Stimulated activated CD8-positive, alpha-beta memory T cell treated with anti-CD3 and anti-CD28 coated beads, Interleukin-4, amount 100 ng/mL, for 4 hours (primary cell): ENCODE measurements at places on chromosomes 11 and 22.

- no peak for DNase-seq
Measured at GRCh38 chr11:64461081-64461480, 102.1 kb downstream of the RPS6KA4 start.

- DNase-seq: no peak
Measured at GRCh38 chr11:134647066-134647743, 235.2 kb upstream of the B3GAT1 start.

DNA sequence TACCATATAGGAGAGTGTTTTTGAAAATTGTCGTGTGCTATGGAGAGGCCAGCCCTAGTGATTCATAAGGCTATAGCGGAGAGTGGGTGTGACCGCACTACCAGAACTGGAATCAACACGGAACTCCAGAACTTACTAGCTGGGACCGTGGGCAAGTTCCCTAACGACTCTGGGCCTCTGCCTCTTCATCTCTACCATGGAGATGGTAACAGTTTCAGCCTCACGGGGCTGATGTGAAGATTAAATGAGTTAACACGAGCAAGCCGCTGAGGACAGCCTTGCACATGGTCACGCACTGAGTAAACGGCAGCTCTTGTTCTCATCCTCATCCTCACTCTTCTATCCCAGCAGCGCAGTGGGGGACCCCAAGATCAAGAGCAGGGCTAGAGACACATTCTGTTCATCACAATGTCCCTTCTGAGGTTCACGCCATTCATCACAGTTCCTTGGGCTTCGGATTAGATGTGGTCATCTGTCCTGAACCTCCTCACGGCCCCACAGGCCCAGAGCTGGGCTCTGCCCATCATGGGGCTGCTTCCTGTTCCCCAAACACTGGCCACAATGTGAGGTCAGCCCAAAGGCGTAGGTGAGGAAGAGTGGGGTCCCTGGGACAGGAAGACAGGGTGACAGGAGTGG, 47.2 kb upstream of the CD5 start:
- no peak for DNase-seq

GRCh38 chr11:32426819-32427615, 8.3 kb downstream of the WT1 start:
- DNase-seq: no peak

DNA sequence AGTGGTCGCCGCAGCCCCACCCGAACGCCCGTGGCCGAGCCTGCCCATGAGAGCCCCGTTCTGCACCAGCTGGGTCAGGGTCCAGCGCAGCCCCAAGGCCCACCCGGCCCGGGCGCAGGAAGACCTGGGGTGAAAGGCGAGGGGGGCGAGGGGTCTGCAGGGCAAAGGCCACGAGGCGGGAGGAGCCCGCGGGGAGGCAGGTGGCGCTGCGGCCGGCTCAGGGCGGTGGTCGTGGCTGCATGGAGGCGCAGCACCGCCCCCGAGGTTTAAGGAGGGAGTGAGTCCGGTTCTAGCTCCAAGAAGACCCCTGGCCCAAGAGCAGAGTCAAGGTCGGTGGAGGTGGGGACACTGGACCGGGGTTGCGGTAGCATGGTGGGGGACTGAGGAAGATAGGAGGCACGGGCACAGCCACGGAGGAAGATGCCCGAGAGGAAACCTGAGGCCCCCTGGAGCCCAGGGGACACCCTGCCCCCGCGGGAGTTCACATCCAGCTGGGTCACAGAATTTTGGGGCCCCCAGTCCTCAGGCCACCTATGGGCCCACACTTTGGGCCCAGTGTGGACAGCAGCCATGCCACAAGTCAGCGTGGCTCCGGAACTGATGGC, 514 bp upstream of the HDAC10 start:
- DNase-seq: no peak

DNA sequence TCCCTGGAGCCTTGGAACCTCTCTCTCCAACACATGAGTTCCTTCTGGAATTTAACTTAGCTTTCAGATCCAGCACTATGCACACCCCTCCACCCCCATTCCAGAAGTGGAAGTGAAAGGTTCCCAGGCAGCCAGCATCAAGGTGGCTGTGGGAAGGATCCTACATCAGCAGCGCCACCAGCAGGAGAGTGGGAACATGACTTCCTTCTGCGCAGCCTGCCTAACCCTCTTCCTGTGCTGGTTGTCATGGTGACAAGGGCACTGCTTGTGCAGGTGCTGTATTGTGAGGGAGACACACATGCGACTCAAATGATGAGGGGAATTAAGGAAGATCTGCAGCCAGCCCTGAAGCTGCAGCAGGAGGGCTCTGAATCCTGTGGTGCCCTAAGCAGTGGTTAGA, 904.5 kb upstream of the API5 start:
- no peak for DNase-seq

GRCh38 chr11:98107736-98108135, 913.0 kb upstream of the CNTN5 start:
- no peak for DNase-seq

DNA sequence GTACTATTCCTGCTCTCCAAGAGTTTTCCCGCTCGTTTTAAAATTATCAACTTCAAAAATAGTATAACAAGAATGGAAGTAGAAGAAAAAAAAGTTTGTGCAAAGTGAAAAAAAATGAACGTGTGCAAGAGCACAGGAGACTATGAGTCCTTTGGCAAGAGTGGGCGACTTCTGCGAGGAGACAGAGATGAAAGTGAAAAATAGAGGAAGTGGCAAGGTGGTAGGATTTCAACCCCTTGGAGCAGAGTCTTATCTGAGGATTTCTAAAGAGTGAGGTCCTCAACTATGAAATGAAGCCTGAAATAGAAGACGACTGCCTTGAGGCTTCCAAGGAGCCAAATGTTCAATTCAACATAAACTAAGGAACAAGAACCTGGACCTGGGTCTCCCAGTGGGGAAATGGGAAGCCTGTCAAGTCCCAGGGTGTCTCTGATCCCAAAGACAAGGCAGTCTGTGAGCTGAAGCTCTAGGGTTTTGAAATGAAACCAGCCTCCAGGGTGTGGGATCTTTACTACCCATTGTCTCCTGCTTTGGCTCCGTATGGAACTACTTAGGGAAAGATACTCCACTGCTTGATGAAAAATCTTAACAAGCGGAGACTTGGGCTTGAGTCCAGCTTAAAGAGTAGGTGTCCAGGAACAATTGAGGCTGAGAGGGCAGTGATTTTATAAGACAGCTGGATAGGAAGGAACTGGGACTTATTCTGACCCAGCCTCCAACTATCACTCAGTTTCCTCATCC, 4.8 kb downstream of the P4HA3 start:
- no peak for DNase-seq

DNA sequence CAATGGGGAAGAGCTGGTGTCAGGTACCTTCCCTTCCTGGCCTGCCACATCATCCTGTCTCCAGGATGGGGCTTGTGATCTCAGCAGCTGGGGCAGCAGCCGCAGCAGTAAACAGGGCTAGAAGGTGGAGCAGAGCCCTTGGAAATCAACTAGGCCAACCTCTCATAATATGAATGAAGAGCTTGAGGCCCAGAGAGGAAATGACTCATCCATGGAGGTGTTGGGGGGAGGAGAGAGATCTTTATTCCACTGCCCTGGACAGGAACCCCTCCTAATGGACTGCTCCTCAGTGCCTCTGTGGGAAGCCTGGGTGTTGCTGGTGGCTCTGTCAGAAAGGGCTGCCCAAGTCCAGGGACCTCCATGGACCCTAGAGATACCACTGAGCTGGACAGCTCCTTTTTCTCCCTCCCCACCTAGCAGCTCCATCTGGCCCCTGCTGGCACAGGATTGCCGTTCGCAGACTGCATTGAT, 111.8 kb downstream of the OSBP2 start:
- no peak for DNase-seq

DNA sequence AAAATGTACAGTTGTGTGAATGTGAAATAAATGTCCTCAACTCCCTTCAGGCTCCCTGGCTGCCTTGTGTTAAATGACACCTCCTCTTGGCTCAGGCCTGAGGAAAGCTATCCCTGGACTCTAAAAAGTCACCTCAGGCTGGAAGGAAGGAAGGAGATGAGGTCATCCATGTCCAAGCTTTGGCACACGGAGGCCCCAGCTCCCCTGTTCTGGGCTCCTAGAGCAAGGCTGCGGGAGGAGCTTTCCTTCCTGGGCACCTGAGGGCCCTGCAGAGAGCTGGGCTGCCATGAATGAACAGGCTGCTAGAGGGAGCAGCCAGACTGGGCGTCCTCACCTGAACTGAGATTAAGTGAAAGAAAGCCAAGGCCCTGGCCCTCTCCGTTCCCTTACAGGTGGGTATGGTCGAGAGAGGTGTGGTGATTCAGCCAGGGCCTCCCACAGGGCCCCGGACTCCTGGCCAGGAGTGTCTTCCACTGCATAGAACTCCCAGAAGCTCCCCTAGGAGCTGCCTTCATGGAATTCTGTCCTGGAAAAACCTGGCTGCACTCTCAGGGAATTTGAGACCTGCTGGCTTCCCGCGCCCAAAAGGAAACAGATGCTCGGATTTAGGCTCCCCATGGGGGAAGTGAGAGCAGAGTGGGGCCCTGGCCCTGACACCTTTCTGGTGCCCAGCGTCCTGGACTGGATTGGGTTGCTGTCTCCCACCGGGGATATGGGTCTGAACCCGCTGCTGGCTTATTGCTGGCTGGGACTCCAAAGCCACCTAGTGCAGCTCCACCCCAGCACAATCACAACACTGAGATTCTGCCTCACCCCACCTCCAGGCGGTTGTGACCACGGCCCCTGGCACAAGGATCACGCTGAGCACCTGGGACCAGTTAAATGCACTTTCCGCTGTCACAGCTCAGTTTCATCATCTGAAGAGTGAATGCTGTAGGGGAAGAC, 22.2 kb downstream of the MYBPC3 start:
- DNase-seq: no peak

DNA sequence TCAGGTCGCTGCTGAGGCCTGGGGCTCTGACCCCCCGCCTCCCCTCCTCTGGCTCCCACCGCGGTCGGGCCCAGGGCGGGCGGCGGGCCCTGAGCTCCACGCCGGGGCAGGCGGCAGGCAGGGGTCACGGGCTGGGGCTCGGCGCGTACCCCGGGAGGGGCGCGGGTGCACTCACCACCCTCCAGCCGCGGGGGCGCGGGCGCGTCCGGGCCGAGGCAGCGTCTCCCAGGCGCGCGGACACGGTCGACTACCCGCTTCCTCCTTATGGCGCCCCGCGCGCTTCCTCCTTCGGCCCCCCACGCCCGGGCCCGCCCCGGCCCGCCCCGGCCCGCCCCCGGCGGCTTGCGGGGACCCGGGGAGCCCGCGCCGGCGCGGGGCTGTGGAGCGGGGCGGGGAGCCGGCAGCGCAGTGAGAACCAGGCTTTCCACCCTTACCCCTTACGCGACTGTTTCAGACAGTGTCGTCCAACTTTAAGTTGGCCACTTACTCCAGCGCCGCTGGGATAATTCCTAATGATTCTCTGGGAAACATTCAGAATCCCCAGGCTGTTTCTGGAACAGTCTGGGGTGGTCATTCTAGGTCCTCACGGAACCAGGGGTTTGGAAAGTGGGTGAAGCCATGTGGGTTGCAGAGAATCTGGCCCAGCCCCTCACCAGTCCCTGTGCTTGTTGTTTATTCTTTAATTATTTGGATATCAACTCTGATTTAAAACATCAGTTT, at the start of gene BID:
TSS of gene BID (minus strand) at position 264 of the 720 bp plus-strand sequence. CDS start 24,353 bp downstream, outside the sequence.
- DNase-seq: no peak

GRCh38 chr22:43343262-43343669, at the start of gene SCUBE1:
Gene SCUBE1, minus strand, starts transcription at chr22:43343372. Its CDS starts 111 bp downstream, at chr22:43343261.
- DNase-seq: no peak

DNA sequence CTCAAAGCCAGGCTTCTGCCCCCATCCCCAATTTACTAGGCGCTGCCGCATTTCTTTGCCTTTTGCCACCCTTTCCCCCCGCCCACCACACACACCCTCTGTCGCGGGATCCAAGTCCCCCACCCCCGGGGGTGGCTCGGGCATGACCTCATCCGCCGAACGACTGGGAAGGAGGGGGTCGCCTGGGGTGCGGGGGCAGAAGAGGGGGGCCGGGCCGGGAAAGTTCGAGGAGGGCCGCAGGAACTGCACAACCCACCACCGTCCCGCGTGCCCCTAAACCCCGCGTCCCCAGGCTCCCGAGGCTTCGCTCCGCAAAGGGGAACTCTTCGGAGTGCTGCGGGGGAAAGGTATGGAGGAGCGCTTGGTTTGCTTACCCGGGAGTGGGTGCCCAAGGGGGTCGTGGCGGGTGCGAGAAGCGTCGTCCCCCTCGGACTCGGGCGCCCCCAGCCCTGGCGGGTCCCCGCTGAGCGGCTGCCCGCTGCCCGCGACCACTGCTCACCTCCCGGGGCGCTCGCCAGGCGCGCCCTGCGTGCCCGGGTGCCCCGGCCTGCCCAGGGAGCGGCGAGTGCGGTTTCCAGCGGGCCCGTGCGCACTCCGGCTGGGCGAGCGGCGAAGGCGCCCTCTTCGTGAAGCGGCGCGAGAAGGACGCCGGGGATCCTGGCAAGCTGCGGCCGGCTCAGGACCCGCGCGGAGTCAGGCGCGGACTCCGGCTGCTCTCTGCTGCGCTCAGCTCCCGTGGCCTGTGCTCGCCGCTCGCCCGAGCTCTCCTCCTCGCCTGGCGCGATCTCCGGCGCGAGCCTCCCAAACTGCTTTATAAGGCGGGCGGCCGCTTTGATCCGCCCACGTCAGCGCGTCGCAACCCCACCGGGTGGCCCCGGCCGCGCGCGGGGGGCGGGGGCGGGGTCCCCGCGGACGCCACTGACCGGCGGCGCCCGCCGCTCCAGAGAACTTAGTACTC, 4.0 kb upstream of the WNT11 start:
- no peak for DNase-seq

GRCh38 chr22:36026741-36027140, 1.9 kb downstream of the RBFOX2 start:
- no peak for DNase-seq

DNA sequence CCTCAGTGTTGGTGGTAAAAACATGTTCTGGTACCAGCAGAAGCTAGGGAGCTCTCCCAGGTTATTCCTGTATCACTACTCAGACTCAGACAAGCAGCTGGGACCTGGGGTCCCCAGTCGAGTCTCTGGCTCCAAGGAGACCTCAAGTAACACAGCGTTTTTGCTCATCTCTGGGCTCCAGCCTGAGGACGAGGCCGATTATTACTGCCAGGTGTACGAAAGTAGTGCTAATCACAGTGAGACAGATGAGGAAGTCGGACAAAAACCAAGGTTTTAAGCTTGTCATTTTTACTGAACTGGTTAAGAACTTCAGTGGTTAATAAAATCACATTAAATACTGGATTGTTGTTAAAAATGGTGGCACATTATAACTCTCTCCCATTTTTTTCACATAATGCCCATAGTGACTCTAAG, 42.6 kb upstream of the VPREB1 start:
- no peak for DNase-seq

- no peak for DNase-seq
Measured at GRCh38 chr11:48210052-48210451, 6.6 kb upstream of the OR4B1 start.
